Aorta (tissue), 5 donors: ENCODE measurements at places on chromosomes 11 and 22.

GRCh38 chr11:119545978-119546915 is 123.3 kb upstream of the THY1 start:
- no peaks in the 10 kb centered on the region for H3K27me3 ChIP-seq
- H3K4me3 ChIP-seq: no peak overlapping the region
- no peaks in the 10 kb centered on the region for H3K4me1 ChIP-seq
- DNase-seq: no peak

DNA sequence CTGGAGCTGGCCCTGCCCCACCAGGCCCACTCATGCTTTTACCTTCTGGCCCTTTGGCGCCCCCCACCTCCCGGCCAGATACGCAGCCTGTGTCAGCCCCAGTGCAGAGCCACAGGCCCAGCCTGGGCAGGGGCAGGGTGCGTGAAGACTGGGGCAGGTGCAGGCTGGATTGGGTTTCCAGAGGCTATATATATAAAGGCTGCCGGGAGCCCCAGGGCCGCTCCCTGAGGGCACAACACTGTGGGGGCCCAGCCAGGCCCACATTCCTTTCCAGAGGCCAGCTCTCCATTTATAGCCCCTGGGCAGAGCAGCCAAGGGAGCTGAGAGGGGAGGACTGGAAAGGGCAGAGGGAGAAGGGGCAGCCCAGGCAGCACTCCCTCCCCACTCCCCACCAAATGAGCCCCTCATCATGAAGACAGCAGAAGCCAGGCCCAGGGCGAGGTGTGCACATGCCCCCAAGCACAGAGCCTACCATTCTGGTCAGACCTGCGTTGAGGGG is 5.0 kb upstream of the MYOD1 start:
- H3K27ac ChIP-seq: no peak overlapping the region
- H3K4me3 ChIP-seq: no peak overlapping the region
- no peaks in the 10 kb centered on the region for H3K4me1 ChIP-seq
- DNase-seq: no peak
- no peaks in the 10 kb centered on the region for H3K27me3 ChIP-seq

DNA sequence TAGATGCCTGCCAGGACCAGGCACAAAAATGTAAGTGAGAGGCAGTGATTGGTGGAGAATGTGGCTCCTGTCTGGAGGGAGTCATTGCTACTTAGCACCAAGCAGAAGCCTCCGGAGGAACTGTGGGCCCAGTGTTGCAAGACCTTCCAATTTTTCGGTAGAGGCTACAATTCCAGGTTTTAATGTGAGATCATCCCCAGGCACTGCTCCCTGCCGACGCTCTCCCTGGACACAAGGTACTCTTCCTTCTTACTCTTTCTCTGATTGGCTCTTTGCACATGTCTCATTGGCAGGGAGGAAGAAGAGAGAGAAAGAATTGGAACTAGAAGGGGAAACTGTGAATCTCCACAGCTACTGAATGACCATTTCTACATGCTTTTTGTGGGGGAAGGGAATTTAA is 53.7 kb upstream of the EP300 start:
- no peak for DNase-seq
- no peak overlapping the region for H3K4me3 ChIP-seq
- no peaks in the 10 kb centered on the region for H3K4me1 ChIP-seq
- no peaks in the 10 kb centered on the region for H3K36me3 ChIP-seq
- H3K27ac ChIP-seq: no peak overlapping the region
- no peaks in the 10 kb centered on the region for H3K27me3 ChIP-seq

DNA sequence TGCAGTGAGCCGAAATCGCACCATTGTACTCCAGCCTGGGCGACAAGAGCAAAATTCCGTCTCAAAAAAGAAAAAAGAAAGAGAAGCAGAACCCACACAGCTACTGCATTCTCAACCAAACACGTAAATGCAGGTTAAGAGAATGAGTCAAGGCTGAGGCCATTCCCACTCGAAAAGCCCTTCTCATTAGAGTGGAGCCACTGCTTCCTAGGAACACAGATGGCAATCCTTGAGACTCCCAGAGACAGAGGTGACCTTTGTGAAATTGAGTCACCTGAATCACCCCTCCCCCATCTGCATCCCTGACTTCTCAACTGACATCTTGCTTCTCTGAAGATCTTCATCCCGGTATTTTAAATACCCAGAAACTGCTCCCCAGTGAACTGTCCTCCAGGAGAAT is 8.2 kb downstream of the PACSIN2 start:
- no peak overlapping the region for H3K4me3 ChIP-seq
- peaks cover 4% of the 10 kb centered on the region for H3K4me1 ChIP-seq

- peaks cover 10% of the 10 kb centered on the region for H3K36me3 ChIP-seq
- H3K4me3 ChIP-seq: no peak overlapping the region
- no peak overlapping the region for H3K27ac ChIP-seq
- no peak for DNase-seq
- no peaks in the 10 kb centered on the region for H3K4me1 ChIP-seq
- no peaks in the 10 kb centered on the region for H3K27me3 ChIP-seq
These were observed 41.6 kb downstream of the F2 start for GRCh38 chr11:46760429-46761128.

DNA sequence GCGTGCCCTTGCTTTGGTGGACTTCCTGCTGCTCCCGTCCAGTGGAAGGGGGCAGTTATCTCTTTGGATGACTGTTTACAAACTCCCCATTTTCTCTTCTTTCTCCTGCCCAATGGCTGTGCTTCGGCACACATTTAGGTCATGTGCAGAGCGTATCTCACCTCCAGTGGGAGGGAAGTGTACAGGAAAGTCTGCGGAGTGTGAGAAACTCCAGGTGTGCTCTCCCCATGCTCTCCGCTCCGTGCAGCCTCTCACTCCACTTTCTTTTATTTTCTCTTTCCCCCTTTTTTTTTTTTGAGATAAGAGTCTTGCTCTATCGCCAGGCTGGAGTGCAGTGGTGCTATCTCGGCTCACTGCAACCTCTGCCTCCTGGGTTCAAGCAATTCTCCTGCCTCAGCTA is 11.9 kb upstream of the TEF start:
- no peak for DNase-seq
- H3K4me3 ChIP-seq: no peak overlapping the region
- no peaks in the 10 kb centered on the region for H3K4me1 ChIP-seq

DNA sequence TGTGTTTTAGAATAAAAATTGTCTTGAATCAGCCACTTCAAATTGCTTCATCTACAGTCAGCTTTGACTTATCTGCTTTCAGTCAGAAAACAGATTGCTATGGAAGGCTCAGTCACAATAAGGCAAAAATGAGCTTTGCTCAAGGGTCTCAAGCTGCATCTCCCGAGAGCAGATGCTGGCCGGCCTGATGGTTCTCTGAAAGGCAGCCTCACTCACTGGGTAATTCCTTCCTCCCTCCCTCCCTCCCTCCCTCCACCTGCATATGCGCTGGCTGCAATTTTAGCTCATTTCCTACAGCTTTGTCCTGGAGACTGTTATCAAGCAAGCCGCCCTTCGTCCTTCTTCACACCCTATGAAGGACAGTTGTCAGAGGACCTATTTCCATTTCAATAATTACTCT is 1.6 kb upstream of the IZUMO1R start:
- H3K27me3 ChIP-seq: no peaks in the 10 kb centered on the region
- no peaks in the 10 kb centered on the region for H3K36me3 ChIP-seq
- H3K4me1 ChIP-seq: no peaks in the 10 kb centered on the region
